Sciatic nerve (tissue), 2 donors: ENCODE measurements at places on chromosomes 5 and 9.
A peak's percentile ranks its signal among the peaks of the same experiment; 100 is the strongest.

- no peak for DNase-seq
These were observed 80.2 kb downstream of the NTNG2 start for GRCh38 chr9:132241840-132242620.

DNA sequence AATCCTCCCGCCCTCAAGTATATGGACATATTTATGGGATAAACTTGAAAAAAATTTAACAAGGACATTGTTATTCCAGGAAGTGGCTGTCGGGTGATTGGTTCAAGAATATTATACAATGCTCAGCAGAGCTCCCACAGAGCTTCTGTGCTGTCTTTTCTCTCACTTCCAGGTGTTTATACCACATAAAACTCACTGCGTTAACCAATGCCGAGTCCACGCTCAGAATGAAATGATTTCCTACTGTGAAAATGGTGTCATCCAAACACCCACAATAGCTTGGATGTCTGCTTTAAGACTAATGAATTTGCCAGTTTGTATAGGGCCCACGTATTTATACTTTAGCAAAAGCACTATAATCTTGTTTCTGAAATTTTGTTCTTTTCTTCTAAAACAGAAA, 368.2 kb downstream of the NDUFS4 start:
- no peak for DNase-seq

DNA sequence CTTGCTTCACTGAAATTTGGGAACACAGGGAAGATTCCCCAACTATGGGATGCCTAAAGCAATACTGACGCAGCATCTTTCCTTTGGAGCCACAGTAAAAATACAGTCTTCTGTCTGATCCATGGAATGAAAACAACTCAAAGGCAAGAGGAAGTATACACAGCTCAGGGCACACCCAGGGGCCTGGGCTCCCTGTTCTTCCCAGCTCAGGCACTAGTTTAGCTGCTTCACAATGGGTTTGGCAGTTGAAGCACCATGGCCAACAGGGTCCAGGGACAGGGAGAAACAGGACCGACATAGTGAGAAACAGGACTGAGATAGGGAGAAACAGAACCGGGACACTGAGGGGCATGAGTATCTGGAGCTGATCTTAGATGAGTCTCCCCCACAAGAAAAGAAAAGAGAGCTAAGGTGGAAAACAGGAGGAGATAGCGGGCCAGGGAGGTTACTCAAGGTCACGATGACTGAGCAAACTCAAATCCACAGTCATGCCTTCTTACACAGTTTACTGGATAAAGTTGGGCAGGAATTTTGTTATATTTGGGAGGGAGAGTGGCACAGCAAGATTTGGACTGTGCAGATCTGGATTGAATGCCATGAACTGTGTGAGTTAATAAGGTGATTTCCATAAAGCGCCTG, 198.8 kb downstream of the SMARCA2 start:
- DNase-seq: no peak

- DNase-seq: no peak
These were observed 14.6 kb upstream of the RNF183 start for GRCh38 chr9:113317777-113318176.

- DNase-seq: no peak
These were observed 14.0 kb downstream of the GGTA1 start for GRCh38 chr9:121485623-121486022.

GRCh38 chr9:34454571-34455065, 3.8 kb downstream of the FAM219A start:
- no peak for DNase-seq

DNA sequence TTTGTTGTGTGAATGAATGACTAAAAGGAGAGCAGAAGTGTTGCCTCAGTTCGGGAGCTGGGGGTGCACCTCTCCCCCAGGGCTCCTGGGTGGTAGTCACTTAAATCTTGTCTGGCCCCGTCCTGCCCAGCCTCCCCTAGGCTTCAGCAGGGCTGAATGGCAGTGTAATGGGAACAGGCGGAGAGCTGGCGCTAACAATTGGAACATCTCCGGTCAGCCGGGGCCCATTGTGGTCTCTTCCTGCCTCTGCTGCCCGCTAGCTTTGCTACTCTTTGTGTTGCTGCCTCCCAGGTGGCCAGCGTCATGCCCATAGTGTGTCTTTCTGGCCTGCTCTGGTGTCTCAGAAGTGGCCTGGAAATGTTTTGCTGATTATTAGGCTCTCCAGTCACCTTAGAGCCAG, 62.3 kb downstream of the RGS3 start:
- no peak for DNase-seq

- no peak for DNase-seq
These were observed 610.5 kb downstream of the IRX1 start for GRCh38 chr5:4206127-4206526.

GRCh38 chr5:149456597-149457392, 77.7 kb upstream of the IL17B start:
- no peak for DNase-seq

DNA sequence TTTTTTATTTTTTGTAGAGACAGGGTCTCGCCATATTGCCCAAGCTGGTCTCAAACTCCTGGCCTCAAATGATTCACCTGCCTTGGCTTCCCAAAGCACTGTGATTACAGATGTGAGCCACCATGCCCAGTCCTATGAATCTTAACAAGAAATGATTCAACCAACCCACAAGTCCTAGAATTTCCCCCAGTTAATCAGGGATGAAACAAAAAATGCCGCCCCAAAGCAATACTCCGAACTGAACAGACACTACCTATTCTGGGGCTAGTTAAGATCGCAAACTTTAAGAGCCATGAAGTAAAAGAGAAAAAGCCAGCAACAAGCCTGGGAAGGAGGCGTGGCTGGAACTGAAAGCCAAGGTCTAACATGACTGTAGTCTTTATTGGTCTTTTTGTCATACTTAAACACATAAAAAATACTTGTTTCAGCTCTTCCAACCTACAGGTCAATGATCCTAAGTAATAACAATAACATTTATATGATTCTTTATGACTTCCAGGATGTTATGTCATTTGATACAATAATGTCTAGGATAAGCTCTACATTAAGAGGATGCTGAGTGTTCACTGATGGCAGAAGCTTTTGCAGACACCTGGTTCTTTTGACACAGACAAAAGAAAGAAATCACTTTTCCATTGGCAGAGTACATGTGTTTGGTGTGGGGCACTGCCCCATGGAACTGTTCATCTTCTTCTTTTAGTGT, 361.1 kb upstream of the TLE4 start:
- DNase-seq: no peak

GRCh38 chr5:8391911-8392310, 523.0 kb downstream of the MTRR start:
- DNase-seq: no peak

DNA sequence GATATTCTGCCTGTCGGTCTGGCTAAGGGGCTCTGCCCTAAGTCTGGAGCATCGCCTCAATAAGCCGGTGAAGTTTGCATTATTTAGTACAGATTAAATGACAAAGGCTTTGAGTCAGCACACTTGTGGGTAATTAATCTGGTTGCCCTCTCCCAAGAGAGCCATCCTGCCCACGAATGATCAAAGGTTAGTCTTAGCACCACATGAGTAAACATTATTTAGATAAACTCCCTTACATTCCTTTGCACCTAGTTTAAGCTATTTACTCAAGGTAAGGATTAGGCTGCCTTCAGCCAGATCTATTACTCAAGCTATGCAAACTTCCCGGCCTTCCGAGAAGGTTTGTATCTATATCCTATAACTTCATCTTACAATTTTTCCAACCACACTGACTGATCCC, 572.1 kb downstream of the CHSY3 start:
- DNase-seq: no peak

GRCh38 chr5:175566697-175567096, 88.3 kb downstream of the SFXN1 start:
- no peak for DNase-seq

GRCh38 chr9:136389396-136389795, 10.6 kb downstream of the SNAPC4 start:
- DNase-seq: no peak

DNA sequence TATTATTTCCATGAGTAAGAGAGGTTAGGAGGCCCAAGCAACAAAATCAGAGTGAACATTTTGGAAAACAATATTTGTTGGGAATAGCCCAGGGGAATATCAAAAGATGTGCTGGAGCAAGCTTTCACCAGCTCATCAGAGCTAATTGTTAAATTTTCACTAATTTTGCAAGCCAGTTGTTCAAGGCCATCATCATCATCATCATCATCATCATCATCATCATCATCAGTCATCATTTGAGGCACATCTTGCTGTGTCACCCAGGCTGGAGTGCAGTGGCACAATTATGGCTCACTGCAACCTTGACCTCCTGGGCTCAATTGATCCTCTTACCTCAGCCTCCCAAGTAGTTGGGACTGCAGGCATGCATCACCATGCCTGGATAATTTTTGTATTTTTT, 350.5 kb upstream of the MEF2C start:
- DNase-seq: no peak

DNA sequence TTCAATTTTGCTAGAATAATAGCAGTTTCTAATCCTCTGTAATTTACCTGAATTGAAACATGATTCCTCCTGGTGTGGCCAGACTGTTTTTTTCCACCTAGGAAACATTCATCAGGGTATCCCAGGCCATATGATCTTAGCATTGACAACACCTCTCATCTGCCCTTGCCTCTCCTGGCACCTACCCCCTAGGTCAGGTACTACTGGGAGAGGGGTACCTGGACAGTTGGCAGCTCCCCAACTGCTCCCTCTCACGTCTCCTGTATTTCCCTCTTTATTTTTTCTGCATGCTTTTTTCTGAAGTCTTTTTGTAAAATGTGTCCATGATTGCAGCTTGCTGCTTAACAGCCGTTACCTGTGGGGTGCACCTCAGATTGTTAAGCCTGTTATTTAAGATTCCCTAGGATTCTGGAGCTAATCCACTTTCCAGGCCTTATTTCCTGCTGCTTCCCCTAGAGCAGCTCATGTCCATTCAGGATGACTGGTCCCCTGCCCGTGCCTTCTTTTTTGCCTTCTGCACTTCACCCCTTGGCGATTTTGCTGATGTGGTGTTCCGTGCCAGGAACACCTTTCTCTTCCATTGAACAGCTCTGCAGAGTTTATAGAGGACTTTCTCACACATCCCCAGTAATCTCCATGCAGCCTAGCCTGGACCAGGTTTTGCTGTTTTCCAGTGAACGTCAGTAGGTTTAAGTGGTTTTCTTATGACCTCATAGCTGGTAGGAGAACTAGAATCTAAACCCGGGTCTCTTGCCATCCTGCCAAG, 33.6 kb downstream of the SNX30 start:
- DNase-seq: no peak

DNA sequence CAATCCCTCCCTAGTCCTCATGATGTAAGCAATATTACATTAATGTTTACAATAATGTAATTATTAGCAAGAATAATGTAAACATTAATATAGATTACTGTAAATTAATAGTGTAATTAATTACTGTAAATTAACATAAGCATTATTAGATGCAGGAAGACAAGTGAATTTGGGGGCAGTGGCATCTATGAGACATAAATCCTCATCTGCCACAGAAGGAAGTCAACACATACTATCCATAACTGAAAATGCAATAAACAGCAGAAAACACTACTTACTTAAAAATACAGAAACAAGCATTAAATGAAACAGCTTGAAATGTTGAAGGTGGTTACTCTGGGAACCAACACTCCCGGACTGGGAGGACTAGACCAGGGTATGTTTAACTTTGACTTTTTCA, 685 bp upstream of the NIPSNAP3A start:
- no peak for DNase-seq

DNA sequence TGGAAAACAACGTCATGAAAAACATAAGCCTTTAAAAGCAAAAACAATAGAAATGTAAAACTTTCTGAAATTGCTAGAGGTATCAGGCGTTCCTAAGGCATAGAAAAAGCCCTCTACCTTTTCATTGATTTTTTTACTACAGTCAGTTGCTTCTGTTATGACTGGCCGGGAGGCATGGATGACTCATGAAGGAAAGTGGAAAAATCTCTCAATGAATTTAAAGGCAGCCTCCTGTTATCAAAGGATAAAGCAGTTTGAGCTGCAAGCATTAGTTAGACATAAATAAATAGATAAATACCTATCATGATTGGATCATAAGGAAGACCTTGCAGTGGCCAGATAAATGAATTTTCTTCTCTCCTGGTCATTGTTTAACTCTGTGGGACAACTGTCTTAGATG, 281.6 kb downstream of the MAST4 start:
- no peak for DNase-seq

DNA sequence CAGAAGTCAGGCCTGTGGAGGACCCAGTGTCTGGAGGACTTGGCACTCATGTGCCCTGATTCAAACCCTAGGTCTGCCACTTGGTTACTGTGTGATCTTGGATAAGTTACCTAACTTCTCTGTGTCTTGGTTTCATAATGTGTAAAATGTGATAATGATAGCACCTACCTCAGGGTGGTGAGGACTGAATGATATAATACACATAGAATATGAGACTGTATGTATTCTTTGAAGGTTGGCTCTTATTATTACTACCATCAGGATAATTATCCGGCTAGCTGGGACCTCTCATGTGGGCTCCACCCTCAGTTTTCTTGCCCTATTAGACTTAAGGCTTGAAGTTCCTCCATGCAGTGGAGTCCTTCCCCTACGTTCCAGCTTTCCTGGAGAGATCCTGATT, 172.2 kb downstream of the COL23A1 start:
- no peak for DNase-seq

- peak; percentile 50 for DNase-seq
These were observed 58.2 kb downstream of the PHF2 start for GRCh38 chr9:93634311-93635185.

DNA sequence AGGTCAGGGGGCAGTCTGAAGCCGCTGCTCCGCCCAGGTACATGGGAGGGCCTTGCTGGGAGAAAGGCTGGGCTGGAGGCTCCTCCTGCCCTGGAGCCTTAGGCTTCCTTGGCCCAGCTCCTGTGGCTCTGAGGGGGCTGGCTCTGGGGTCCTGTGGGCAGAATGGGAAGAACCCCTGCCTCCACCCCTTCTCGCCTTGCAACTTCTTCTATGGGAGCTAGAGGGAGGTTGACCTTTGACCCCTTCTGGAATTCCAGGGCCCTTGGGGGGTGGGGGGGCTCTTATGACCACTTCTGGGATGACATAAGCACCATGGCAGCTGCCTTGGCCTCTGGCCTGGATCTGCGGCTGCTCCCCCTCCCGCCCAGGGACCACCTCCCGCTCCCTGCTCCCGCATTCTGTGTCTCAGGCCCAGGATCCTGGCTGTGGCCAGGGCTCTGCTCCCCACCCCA, 32.2 kb downstream of the IER5L start:
- no peak for DNase-seq

- DNase-seq: peak; percentile 86
These were observed 188.6 kb downstream of the FSTL4 start for GRCh38 chr5:133423618-133424282.
